Stimulated activated CD8-positive, alpha-beta memory T cell treated with anti-CD3 and anti-CD28 coated beads, Interleukin-4, amount 100 ng/mL, for 48 hours (primary cell): ENCODE measurements at places on chromosomes 6 and 20.
A peak's percentile ranks its signal among the peaks of the same experiment; 100 is the strongest.

GRCh38 chr6:104126315-104127005, 733.3 kb downstream of the HACE1 start:
- no peak for DNase-seq

DNA sequence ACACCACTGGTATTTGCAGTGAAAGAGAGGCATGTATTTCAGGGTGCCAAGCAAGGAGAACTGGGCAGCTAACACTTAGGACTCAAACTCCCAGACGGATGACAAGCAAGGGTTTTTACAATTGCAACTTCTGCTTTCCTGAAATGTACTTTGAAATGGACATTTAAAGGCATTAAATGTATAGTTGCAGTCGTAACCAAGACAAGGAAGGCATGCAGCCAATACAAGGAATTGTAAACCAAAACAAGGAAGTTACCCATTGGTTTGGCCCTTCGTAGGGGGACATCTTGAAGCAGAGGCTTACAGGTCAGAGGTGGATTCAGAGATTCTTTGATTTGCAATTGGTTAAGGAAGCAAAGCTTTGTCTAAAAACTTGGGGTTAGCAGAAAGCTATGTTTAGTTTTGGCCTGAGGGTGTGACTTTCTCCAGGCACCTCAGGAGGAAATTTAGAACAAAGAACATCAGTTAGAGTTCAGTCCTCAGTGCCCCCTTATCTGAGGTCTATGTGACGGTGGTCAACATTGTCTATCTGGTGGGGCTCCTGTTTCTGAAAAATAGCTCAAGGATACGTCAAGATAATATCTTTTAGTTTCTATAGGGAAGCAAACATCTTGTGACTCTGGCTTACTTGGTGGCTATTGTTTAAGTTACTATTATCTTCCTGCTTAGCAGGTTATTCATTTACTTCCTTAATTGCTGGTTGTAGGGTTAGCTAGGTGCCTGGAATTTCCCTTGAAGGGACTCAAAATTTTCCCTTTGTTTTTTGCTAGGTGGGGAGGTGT, 266.0 kb downstream of the CD83 start:
- no peak for DNase-seq

GRCh38 chr20:47810116-47810677, 24.9 kb upstream of the SULF2 start:
- no peak for DNase-seq

- DNase-seq, result no peak
These were observed 36.5 kb upstream of the BCLAF1 start for GRCh38 chr6:136326038-136326553.

- DNase-seq, result no peak
These were observed 153.6 kb downstream of the NFATC2 start for GRCh38 chr20:51388756-51389542.

DNA sequence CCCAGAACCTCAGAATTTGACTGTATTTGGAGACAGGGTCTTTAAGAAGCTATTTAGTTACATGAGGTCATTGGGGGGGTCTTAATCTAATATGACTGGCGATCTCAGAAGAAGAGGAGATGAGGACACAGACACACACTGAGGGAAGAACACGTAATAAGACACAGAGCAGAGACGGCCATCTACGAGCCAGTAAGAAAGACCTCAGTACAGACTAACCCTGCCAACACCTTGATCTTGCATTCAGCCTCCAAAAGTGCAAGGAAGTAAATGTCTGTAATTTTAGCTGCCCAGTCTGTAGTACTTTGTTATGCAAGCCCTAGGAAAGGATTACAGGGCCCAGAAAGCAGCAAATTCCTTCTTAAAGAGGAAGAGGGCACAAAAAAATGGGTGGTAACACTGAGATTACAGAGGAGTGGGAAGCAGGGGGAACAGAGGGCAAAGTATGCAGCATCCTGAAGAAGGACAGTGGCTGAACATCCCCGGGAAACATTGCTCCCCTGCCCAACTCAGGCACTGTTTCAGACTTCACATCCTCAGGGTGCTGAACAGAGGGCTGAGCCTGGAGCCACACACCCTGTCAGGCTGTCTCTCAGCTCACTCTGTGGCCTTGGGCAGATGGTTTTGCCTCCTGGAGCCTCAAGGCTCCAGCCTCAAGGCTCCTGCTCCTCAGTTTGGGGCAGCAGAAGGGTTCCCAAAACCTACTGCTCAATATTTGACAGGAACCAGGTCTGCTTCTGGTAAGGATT, 27.9 kb upstream of the SIRPG start:
- DNase-seq, result no peak

DNA sequence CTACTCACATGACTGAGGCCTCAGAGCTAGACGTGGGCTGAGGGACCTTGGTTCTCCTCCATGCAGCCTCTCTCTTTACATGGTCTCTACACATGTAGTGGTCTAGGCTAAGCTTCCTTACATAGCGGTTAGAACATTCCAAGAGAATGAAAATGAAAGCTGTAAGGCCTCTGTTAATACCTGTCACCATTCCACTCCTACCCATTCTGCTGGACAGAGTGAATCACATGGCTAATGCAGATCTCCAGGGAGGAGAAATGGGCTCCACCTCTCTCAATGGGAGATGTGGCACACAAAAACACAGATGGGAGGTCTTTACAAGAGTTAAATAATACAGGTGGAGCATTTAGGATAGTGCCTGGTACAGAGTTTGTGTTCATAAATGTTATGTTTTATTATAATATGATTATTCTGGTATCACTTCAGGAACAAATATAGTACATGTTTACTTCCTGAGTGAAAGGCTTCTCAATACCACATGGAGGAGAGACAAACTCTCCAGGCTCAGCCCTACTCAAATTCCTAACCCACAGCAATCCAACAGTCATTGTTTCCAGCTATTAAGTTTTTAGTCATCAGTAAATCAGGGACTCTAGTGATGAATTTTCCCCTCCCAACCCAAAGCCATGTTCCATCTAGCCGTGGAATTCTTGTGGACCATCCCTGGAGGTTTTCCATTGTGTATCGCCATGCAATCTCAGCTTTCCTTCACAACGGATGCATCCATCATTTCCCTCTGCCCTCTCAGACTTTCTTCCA, 57.9 kb downstream of the ISM1 start:
- no peak for DNase-seq

DNA sequence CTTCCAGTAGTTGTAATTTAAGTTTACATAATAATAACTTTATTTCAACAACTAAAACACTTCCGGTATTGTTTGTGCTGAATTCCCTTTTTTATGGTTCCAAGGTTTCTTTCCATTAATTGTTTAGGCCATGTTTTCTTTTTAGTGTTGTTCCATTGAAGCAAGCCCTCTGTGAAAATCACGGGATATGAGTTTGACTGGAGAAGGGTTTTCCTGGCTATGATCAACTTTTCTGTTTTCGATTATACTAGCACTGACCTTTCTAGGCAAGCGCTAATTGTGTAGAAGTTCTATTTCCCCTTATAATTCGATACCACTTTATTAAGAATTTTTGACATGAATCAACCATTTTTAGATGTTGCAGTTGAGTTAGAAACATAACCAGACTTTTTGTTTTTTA, 2.4 kb downstream of the LAMA2 start:
- no peak for DNase-seq

- DNase-seq, result peak; percentile 10
These were observed 12.2 kb downstream of the RAET1G start for GRCh38 chr6:149910721-149911151.

DNA sequence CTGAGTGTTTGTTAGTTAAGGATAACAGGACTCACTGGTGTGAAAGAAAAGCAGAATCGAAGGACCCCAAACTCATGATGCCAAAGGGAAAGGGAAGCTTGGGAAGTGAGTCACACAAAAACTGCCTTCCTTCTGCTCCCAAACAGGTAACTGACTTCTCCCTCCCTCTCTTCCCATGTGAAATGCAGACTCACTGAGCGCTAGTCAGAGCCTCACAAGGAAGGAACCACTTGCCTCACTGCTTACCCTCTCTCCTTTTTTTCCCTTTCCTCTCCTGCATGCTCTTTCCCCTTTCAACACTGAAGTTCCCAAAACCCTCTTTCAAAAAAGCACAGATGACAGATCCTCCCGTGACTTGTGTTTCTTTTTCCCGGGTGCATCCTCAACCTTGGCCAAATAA, 56.4 kb downstream of the LYRM4 start:
- DNase-seq, result no peak

DNA sequence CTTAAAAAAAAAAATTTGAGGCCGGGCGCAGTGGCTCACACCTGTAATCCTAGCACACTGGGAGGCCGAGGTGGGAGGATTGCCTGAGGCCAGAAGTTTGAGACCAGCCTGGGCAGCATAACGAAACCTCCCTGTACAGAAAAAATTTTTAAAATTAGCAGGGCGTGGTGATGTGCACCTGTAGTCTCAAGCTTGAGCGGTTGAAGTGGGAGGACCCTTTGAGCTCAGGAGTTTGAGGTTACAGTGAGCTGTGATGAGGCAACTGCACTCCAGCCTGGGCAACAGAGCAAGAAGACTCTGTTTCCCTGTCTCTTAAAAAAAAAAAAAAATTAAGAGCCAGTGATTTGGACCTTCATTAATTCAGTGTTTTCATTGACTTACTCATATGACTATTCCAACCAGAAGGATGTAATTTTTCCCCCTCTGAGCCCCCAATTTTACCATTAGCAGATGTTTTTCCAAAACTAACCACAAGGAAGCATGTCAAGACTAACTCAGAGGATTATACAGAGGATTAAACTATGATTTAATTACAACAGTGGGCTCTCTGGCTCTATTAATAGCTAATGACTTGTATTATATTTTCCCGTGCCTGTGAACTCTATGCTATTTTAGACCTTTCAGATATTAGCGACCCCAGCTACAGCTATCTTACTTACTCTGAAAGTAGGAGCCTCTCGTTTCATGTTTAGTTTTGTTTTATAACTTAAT, 75.1 kb downstream of the ARID1B start:
- DNase-seq, result no peak

DNA sequence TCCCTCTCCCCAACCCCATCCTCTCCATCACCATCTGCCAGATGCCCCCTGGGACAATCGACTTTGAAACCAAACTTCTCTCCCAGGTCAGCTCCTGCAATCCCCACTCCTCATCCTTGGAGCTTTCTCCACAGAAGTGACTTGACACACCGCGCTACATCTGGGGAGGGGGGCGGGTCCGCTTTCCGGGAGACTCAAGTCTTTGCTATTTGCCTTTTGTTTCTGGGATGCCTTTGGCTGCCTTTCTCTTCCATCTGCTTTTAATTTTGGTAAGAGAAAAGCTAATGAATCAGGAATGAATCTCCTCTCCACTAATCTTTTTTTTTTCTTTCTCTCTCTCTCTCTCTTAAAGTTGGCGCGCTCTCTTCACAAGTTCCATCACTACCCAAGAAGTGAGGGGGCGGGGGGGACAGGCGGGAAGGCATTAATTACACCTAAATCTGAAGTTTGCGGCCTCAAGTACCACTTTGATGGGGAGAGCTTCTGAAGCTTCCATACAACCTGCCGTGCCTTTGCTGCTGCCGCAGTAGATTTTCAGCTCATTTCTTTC, 664 bp upstream of the TPBG start:
- no peak for DNase-seq

GRCh38 chr20:25044660-25045342, 13.1 kb downstream of the ACSS1 start:
- DNase-seq, result no peak

DNA sequence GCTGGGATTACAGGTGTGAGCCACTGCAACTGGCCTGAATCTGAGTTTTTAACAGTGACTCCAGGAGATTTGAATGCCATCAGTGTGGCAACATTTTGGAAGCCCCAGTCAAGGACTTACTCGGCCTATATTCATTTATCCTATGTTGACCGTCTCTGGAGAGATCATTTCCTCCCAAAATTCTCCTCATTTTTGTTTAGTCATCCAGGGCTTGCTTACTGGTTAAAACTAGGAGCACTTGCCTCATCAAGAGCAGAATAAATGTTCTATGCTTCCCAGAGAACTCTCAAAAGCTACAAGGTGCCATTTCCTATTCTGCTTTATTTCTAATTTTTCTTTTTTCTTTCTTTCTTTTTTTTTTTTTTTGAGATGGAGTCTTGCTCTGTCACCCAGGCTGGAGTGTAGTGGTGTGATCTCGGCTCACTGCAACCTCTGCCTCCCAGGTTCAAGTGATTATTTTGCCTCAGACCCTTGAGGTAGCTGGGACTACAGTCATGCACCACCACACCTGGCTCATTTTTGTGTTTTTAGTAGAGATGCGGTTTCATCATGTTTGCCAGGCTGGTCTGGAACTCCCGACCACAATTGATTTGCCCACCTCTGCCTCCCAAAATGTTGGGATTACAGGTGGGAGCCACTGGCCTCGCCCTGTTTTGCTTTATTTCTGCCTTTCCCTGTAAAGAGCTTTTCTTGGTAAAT, 23.4 kb upstream of the TRIM27 start:
- DNase-seq, result no peak

GRCh38 chr6:159832946-159833345, 32.9 kb downstream of the PNLDC1 start:
- DNase-seq, result no peak

DNA sequence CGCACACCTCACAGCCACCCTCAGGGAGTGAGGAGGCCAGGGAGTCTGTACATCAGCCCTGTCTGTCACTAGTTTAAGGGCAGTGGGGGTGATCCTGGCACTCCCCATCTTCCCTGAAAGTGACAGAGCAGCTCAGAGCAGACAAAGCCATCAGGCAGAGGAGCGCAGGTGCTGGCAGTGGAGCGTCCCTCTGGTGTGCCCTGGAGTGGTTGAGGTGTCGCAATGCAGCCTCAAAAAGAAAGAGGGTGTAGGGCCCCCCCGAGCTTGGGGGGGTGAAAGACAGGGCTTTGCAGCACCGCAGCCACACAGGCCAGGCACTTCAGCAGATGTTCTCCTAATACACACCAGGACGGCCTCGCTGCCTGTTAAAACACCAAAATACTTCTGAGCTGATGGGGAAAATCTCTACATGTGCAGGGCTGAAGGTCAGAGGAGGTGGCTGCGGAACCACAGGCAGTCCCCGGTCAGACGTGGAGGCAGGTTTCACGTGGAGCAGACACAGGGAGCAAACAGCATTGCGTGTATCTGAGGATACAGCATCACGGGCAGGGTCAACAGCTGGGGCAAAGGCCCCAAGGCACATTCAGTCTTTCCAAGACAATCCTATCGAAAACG, 69.5 kb downstream of the PREX1 start:
- DNase-seq, result no peak

- DNase-seq, result no peak
These were observed 84.2 kb downstream of the FOXF2 start for GRCh38 chr6:1473598-1473997.

DNA sequence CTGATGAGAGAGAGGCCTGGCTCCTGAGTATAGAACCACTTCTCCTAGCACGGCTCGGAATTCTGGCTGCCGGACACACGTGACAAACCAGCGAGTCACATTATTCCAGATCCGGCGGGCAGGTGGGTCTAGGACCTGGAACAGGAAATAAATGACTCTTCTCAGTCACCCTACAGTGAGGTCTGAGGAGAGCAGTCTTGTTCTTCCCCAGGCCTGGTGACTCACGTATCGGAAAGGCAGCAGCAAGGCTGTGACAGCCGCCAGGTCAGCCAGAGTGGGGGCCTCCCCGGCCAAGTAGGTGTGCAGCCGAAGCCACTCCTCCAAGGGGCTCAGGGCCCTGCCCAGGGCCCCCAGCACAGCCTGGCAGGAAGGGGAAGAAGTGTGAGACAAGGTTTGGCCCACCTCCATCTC, 2.8 kb downstream of the VARS1 start:
- no peak for DNase-seq
